ENCODE measurements at places on chromosomes 4 and X. TPM values are rescaled to one million over a fixed set of nuclear protein-coding genes. Genes with fewer than 3 reads are reported as not detected.

- H3K27ac ChIP-seq, result no peak overlapping the region
- no peak overlapping the region for H3K4me3 ChIP-seq
- DNase-seq, result peak; percentile 27
- H3K27me3 ChIP-seq, result no peaks in the 10 kb centered on the region
- H3K4me1 ChIP-seq, result peaks cover 18% of the 10 kb centered on the region
Measured at GRCh38 chr4:102620697-102621497, 119.7 kb downstream of the NFKB1 start.

GRCh38 chr4:13547485-13548041 lies 3.3 kb upstream of the NKX3-2 start:
- H3K27me3 ChIP-seq, result peaks cover 51% of the 10 kb centered on the region
- no peak overlapping the region for H3K27ac ChIP-seq

Gene PABPC1L2B
- total RNA-seq, result not detected

DNA sequence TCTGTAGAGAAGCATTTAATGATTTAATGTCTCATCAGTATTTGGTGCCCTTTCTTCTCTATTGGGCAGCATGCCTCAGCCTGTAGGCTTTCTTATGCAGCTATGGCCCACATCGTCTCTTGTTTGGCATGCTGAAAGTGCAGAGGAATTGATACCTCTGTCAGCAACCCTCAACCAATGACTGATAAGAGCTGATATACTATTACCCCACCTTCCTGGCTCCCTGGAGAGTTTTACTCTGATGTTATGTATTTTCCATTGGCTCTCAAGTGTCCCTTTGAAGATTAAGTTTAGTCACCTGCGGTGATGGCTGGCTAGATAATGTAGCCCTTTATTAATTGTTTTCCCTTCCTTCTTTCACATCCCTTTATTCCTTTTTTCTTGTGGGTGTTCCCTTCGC lies 41.2 kb upstream of the PDHA2 start:
- H3K27me3 ChIP-seq, result no peaks in the 10 kb centered on the region
- H3K4me1 ChIP-seq, result no peaks in the 10 kb centered on the region
- no peaks in the 10 kb centered on the region for H3K36me3 ChIP-seq
- no peak for DNase-seq
- no peak overlapping the region for H3K4me3 ChIP-seq
- no peak overlapping the region for H3K27ac ChIP-seq

- H3K4me3 ChIP-seq, result no peak overlapping the region
- H3K36me3 ChIP-seq, result no peaks in the 10 kb centered on the region
- no peak for DNase-seq
Measured at GRCh38 chr4:93127489-93127888, 701.1 kb upstream of the ATOH1 start.

GRCh38 chr4:91909963-91910362 lies 393.8 kb upstream of the GRID2 start:
- H3K27me3 ChIP-seq, result no peaks in the 10 kb centered on the region
- H3K36me3 ChIP-seq, result no peaks in the 10 kb centered on the region
- DNase-seq, result no peak

GRCh38 chr4:74930162-74930561 lies 2.8 kb upstream of the PARM1 start:
- no peaks in the 10 kb centered on the region for H3K36me3 ChIP-seq
- no peak for DNase-seq
- no peak overlapping the region for H3K27ac ChIP-seq
- no peak overlapping the region for H3K4me3 ChIP-seq
- peaks cover 7% of the 10 kb centered on the region for H3K4me1 ChIP-seq

GRCh38 chr4:156974264-156974663 lies 2.7 kb upstream of the PDGFC start:
- H3K36me3 ChIP-seq, result no peaks in the 10 kb centered on the region
- DNase-seq, result no peak
- peaks cover 9% of the 10 kb centered on the region for H3K27me3 ChIP-seq
- no peaks in the 10 kb centered on the region for H3K4me1 ChIP-seq
- no peak overlapping the region for H3K4me3 ChIP-seq
- H3K27ac ChIP-seq, result no peak overlapping the region

- H3K4me1 ChIP-seq, result peaks cover 59% of the 10 kb centered on the region
- peak overlapping the region; percentile 74 for H3K27ac ChIP-seq
- peak overlapping the region; percentile 23 for H3K4me3 ChIP-seq
- H3K27me3 ChIP-seq, result no peaks in the 10 kb centered on the region
- no peak for DNase-seq
- H3K36me3 ChIP-seq, result no peaks in the 10 kb centered on the region
Measured at GRCh38 chrX:45771114-45771513, 570.4 kb upstream of the DIPK2B start.

GRCh38 chrX:134544513-134545151 lies 84.7 kb downstream of the HPRT1 start:
- no peaks in the 10 kb centered on the region for H3K36me3 ChIP-seq
- H3K4me3 ChIP-seq, result no peak overlapping the region
- H3K27ac ChIP-seq, result no peak overlapping the region
- H3K27me3 ChIP-seq, result peaks cover 24% of the 10 kb centered on the region
- no peak for DNase-seq

DNA sequence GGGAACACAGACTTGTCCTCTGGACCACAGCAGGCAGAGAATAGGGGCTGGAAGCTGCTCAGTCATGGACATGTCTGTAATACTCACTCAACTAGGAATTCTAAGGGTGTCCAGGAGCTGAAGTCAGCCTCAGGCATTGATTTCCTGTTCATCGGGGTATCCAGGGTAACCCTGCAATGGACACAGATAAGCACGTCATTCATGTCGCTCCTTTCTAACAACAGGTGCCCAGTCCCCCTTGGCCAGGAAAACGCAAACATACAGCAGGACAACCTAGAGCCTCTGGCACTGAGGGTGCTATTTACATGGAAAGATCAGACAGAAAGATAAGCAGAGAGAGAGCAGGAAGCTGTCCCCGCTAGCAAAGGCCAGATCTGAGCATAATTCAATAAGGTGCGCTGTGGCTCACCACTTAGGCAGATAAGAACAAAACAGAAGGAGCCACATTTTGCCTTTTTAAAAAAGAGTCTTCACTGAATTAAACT lies 21.3 kb downstream of the QDPR start:
- H3K27me3 ChIP-seq, result no peaks in the 10 kb centered on the region
- DNase-seq, result no peak
- no peak overlapping the region for H3K4me3 ChIP-seq
- no peak overlapping the region for H3K27ac ChIP-seq
- peaks cover 39% of the 10 kb centered on the region for H3K36me3 ChIP-seq

DNA sequence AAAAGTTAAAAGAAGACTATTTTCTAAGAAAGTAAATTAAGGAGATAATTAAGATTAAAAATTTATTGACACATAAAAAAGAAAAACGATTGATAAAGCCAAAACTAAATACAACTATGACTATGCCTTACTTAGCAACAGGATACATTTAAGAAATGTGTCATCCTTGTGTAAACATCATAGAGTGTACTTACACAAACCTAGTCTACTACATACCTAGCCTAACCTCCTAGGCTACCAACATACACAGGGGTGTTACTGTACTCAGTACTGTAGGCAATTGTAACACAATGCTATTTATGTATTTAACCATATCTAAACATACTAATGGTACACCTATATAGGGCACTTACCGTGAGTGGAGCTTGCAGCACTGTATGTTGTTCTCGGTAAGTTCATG lies 108.3 kb downstream of the ANXA10 start:
- H3K4me1 ChIP-seq, result no peaks in the 10 kb centered on the region
- no peak for DNase-seq
- H3K4me3 ChIP-seq, result no peak overlapping the region
- H3K27ac ChIP-seq, result no peak overlapping the region

Gene ABLIM2
- 6.2 TPM for total RNA-seq

DNA sequence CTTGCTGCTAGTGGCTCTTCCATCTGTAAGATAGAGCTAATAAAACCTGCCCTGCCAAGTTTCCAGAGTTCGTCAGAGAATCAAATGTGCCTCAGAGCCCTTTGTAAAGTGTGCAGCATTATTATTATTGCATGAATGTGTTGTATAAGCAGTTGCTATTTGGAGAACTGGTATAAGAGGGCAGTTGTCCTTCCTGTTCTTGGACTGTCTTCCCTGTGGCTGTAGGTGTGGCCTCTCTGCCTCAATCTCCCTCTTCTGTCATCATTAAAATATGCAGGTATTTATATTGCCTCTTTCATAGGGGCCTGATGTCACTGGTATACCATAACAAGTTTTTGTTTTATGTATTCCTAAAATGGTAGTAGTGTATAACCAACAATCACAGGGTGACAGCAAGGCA lies 3.8 kb downstream of the MTM1 start:
- peak overlapping the region; percentile 6 for H3K4me3 ChIP-seq
- DNase-seq, result no peak
- H3K4me1 ChIP-seq, result peaks cover 78% of the 10 kb centered on the region
- peak overlapping the region; percentile 78 for H3K27ac ChIP-seq
- no peaks in the 10 kb centered on the region for H3K27me3 ChIP-seq
- H3K36me3 ChIP-seq, result no peaks in the 10 kb centered on the region

DNA sequence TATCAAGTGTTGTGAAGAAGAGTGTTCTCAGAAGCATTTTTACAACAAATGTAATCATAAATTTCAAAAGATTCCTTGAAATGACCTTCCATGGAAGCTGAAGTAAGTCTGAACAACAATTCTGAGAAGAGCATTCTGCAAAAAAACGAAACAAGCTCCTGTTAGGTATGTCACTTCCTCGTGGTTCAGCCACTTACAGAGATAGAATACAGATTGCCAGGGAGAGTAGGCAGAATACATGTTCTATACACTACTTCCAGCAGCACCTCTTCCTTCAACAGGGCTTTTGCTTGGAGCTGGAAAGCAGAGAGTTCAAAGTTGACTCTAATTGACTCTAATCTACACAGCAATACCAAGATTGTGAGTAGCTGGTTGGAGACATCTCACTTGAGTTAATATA lies 274.5 kb downstream of the ADGRA3 start:
- no peaks in the 10 kb centered on the region for H3K36me3 ChIP-seq
- H3K27me3 ChIP-seq, result no peaks in the 10 kb centered on the region
- DNase-seq, result no peak
- H3K4me1 ChIP-seq, result no peaks in the 10 kb centered on the region
- H3K27ac ChIP-seq, result no peak overlapping the region
- H3K4me3 ChIP-seq, result no peak overlapping the region

DNA sequence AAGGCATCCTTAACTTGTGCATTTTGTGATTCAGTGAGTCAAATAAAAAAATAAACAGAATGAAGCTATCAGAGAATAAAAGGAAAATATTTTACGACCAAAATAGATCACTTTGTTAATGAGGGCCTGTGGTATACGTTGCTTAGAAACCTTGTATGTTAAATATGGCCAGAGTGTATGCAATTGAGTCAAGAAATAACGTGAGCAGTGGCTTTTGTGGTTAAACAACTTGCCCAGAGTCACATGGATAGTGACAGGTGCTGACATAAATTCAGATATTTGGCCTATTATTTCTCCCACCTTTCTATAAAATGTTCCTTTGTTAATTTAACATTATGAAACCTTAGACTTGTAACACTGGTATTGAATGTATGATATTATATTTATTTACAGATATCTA lies 393.4 kb downstream of the PABPC4L start:
- H3K4me3 ChIP-seq, result no peak overlapping the region
- H3K27ac ChIP-seq, result no peak overlapping the region
- H3K27me3 ChIP-seq, result no peaks in the 10 kb centered on the region
- no peaks in the 10 kb centered on the region for H3K36me3 ChIP-seq
- DNase-seq, result no peak
- H3K4me1 ChIP-seq, result no peaks in the 10 kb centered on the region

Data from CD4-positive, alpha-beta memory T cell (primary cell).